ENCODE measurements at places on chromosomes 12 and 14.

- DNase-seq: no peak
These were observed 136.4 kb upstream of the LGR5 start for GRCh38 chr12:71303199-71303598.

GRCh38 chr12:52245259-52245961 is 12.4 kb downstream of the KRT7 start:
- no peak for DNase-seq

- no peak for DNase-seq
These were observed 270.1 kb upstream of the PRICKLE1 start for GRCh38 chr12:42859612-42860011.

DNA sequence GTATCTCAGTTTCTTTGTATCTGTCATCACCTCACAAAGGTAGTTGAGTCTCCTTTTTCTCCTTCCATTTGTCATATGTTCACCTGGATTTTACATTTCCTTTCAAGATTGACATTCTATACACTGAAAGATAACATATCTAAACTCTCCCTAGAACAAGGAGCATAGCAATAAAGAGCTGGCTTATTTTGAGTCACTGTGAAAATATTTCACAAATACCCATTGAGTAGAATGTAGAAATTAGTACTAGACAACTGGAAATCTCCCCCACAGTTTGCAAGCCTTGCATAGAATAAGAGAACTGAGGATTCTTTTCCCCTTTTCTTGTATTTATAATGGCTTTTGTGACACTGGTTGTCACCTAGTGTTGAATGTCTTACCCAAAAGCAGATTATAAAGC is 111.2 kb downstream of the KICS2 start:
- DNase-seq: no peak

GRCh38 chr14:72434856-72435255 is 459.0 kb downstream of the DPF3 start:
- DNase-seq: no peak
